Stimulated activated CD8-positive, alpha-beta memory T cell treated with anti-CD3 and anti-CD28 coated beads, Interleukin-7, amount 100 ng/mL, for 1 hour (primary cell): ENCODE measurements at places on chromosomes 12 and 14.

GRCh38 chr12:108194585-108194984 is 65.5 kb downstream of the WSCD2 start:
- no peak for DNase-seq

- DNase-seq, result no peak
These were observed 86.4 kb downstream of the BCL11B start for GRCh38 chr14:99185436-99186068.

GRCh38 chr12:9883175-9883574 is 1.9 kb downstream of the KLRF2 start:
- DNase-seq, result no peak

GRCh38 chr12:45613296-45613695 is 116.2 kb upstream of the ARID2 start:
- no peak for DNase-seq

- DNase-seq, result no peak
These were observed 261.8 kb downstream of the TMTC2 start for GRCh38 chr12:82948491-82948890.

- no peak for DNase-seq
These were observed 131.6 kb downstream of the ADGRD1 start for GRCh38 chr12:131085125-131085815.

GRCh38 chr14:51317373-51317772 is 77.3 kb downstream of the TMX1 start:
- no peak for DNase-seq

DNA sequence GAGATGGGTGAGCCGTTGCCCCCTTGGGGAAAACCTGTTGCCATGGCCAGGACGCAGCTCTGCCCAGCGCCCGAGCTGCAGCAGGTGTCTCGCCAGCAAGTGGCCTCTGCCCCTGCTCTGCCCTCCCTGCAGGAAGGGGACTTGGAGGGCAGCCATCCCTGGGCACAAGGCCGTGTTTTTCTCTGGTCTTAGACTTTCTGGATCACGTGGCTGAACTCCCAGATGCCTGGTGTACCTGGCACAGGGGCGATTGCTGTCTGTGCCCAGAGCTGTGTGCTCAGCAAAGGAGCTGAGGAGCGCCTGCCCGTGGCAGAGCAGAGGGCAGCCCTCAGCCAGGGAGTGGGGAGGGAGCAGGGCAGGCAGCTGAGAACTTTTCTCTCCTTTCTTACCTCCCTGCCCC is 38.0 kb downstream of the TMEM63C start:
- no peak for DNase-seq

DNA sequence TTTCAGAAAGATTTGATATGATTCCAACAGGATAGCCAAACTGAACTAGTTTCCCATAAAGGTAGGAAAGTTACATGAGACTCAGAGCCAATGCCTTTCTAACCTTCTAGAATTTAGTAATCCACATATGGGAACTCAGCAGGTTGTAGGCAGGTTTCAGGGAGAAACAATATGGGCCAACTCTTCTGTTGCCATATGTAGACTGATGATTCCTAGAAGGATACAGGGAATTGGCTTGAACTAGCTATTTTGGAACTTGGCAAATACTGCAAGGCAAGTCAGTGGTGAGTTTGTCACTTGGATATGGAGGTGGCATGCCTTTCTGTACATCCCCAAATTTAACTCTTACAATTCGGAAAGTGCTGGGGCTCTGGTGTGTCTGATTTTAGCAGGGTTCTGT is 15.5 kb downstream of the SUDS3 start:
- DNase-seq, result no peak

- no peak for DNase-seq
These were observed 177.9 kb upstream of the KITLG start for GRCh38 chr12:88758176-88758575.

- DNase-seq, result no peak
These were observed 125.6 kb downstream of the NELL2 start for GRCh38 chr12:44750468-44750867.

- DNase-seq, result no peak
These were observed 664.6 kb upstream of the FOXG1 start for GRCh38 chr14:28102001-28102400.

GRCh38 chr14:58884442-58884841 is 246.7 kb downstream of the DACT1 start:
- no peak for DNase-seq

- DNase-seq, result no peak
These were observed 185.1 kb downstream of the C12orf42 start for GRCh38 chr12:103310546-103311270.

DNA sequence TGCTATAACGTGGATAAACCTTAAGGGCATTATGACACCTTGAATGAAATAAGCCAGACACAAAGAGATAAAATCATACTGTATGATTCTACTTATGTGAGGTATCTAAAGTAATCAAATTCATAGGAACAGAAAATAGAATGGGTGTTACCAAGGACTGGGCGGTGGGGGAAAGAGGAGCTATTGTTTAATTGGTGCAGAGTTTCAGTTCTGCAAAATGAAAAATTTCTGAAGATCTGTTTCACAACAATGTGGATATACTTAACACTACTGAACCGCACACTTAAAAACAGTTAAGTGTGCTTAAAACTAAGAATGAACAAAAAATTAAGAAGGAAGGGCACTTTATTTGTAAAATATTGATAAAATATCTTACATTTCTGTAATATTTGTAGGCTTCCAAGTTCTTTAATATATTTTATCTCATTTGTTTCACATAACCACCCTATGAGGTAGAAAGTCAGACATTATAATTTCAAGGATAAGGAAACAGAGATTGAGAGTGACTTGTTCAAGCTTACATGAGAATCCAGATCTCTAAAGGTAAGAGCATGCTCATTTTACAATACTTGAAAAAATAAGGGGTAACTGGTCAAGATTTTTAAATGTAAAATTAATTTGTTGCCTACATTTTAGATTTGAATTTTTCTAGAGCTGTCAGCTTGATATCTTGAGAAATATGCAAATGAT is 14.9 kb downstream of the LTA4H start:
- no peak for DNase-seq

DNA sequence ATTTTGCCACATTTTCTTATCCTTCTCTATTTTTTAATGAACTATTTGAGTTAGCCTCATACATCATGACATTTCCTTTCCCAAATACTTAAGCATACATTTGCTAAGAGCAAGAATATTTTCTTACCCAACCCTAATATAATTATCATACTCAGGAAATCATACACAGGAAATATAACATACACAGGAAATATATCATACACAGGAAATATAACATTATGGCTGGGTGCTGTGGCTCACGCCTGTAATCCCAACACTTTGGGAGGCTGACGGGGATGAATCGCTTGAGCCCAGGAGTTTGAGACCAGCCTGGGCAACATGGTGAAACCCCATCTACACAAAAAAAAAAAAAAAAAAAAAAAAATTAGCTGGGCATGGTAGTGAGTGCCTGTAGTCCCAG is 4.9 kb downstream of the NCKAP1L start:
- no peak for DNase-seq

DNA sequence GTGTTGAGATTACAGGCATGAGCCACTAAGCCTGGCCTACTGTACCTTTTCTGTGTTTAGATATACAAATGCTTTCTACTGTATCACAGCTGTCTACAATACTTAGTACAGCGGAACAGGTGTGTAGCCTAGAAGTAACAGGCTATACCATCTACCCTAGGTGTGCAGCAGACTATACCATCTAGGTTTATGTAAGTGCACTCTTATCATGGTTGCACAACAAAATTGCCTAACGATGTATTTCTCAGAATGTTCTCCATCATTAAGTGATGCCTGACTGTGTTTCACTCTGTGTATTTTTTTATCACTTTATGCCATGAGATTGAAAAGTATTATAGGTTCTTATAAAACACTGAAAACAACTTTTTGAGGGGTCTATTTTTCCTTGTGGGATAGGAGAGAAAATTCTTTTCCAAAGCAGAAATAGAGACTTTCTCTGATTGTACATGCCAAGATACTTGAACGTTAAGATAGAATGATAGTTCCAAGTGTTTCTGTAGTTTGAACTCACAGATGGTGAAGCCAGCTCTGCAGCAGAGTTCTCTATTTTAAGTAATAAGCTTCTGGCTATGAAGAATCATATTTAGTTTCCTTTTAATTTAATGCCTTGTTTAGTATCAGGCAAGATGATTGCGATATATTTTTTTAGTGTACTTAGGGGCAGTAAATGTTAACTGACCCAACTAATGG is 17.0 kb downstream of the TMPRSS12 start:
- no peak for DNase-seq

- no peak for DNase-seq
These were observed 482 bp upstream of the IFI27L2 start for GRCh38 chr14:94129758-94130414.

DNA sequence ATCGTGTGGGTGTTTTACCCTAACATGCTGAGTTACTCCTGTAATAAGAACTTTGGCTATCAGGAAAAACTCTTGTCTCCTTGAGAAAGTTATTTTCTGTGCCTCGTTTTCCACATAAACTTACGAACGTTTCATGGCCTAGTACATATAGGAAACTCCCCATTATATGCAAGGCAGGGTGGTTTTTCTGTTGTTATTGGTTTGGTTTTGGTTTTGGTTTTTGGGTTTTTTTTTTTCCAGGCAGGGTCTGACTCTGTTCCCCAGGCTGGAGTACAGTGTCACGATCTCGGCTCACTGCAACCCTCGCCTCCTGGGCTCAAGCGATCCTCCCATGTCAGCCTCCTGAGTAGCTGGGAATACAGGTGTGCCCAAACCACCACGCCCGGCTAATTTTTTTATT is 5.5 kb downstream of the OR6C3 start:
- no peak for DNase-seq

- no peak for DNase-seq
These were observed 66.4 kb upstream of the FLRT2 start for GRCh38 chr14:85463512-85463911.

DNA sequence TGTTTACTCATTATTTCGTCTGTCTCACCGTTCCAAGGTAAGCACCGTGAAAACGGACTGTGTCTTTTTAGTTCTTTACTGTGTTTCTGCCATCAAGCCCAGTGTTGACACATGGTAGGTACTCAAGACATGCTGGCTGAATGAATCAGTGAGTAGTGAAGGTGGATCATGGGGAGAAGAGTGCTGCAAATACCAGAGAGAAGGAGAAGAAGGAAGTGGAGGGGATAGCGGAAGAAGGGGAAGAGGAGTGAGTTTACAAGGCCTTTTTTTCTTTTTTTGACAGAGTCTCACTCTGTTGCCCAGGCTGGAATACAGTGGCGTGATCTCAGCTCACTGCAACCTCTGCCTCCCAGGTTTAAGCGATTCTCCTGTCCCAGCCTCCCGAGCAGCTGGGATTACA is 54.6 kb downstream of the ETV6 start:
- DNase-seq, result no peak
